ENCODE measurements at places on chromosomes 7 and 10.

- peak; percentile 70 for DNase-seq
Measured at GRCh38 chr10:19668116-19668515, 148.1 kb upstream of the PLXDC2 start.

DNA sequence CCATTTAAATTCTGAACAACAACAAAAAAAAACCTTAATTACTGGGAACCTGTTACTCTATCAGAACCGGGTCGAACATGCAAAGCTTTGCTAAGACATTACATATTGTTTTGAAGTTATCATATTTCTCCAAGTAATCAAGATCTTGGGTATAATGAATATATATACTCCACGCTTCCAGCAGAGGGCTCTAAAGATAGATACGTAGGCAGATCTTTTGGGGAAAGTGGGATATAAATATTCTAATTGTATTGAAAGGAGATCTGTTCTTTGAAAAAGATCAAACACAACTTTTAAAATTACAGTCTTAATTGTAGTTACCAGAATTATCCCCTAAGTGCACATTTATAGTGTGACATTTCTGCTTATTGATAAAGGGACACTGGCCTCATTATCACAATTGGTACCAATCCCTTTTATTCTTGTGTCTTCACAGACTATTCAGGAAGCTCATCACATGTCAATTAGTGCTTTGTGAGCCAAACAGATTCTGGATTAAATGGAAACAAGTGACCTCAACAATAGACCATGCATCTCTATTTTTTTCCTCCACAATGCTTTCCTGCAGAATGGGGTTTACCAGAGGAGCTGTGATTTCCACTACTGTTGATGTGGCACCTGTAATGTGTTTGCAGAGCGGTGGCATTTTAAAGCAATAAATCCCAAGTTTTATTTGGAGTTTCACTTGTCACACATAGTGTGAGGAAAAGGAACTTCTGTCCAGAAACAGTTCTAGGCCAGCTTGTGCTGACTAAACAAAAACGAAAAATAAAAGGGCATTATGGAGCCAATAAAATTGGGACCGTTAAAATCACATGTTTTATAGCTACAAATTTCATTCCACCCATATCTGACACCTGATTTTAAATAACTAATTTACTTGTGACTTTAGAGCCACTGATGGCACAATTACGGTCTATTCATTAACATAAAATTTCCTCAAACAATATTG is 122.4 kb downstream of the CTTNBP2 start:
- peak; percentile 40 for DNase-seq

- peak; percentile 90 for DNase-seq
Measured at GRCh38 chr7:102426268-102427018, 6.9 kb upstream of the ORAI2 start.

- DNase-seq: no peak
Measured at GRCh38 chr10:131817866-131818509, 82.8 kb upstream of the PPP2R2D start.

- no peak for DNase-seq
Measured at GRCh38 chr7:108395426-108395825, 60.8 kb downstream of the NRCAM start.

DNA sequence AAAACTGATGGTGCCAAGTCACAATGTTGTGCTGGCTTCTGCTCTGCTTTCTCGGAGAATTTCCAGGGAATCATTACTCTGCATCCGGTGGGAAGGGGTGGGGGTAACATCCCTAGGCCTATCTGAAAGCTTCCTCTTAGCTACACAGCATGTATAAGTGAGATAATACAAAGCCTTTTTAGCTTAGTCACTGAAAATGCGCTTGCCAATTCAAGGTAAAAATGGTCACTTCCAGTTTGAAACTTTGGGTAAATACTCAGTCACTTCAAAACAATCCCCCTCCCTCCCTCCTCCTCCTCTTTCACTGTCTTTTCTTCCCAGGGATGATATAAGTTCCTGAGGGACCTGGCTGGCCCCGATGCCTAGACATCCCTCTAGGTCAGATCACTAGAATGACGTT is 57.3 kb upstream of the APBB1IP start:
- DNase-seq: no peak

GRCh38 chr10:6813306-6813705 is 233.2 kb upstream of the PRKCQ start:
- DNase-seq: no peak

GRCh38 chr7:106747804-106748203 is 86.8 kb upstream of the CCDC71L start:
- no peak for DNase-seq

- DNase-seq: peak; percentile 84
Measured at GRCh38 chr7:106736508-106737201, 75.7 kb upstream of the CCDC71L start.

- no peak for DNase-seq
Measured at GRCh38 chr10:101723176-101723575, 28.2 kb upstream of the FBXW4 start.

DNA sequence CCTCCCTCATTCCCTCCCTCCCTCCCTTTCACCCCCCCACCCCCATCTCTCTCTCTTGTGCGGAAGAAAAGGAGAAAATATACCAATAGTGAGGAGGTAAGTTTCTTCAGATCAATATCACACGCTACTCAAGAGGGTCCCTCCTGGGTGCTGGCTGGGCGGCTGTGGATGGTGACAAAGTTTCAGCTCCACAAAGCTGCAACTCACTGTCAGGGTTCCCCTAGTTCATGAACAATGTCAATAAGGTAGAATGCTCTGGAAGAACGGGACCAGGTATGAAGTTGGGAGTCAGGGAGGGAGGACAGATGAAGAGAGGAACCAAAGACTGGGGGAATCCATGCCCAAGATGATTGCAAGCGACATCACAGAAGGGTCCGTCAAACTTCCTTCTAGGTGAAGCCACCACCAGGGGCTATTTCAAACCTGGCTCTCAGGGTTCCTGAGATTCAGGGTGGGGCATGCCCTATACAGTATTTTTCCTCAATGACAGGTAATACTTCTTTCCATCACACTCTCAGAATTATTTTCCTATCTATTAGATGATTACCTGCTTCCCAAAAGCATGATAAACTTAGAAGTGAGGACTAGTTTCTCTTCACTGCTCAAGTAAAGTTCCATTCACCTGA is 1.4 kb upstream of the PDE1C start:
- no peak for DNase-seq

- DNase-seq: no peak
Measured at GRCh38 chr10:82150123-82150900, 275.3 kb downstream of the NRG3 start.

DNA sequence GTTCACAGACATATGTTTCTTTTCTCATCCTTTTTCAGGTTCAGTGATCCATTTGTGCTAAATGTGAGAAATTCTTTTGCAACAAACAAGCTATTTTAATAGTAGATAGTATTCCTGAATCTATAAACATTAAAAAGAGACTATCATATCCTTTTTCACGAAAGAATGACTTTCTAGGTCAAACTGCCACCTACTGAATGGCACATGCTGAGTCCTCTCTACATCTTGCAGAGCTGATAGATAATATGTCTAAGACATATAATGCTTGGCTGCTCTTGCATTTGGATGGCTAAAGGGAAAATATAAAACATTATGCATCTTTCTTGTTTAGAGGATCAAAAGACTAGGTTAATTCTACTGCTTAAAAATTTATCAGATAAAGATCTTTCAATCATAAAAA is 114.1 kb upstream of the SLC26A5 start:
- DNase-seq: no peak

- no peak for DNase-seq
Measured at GRCh38 chr7:114141415-114141814, 222.6 kb upstream of the PPP1R3A start.

GRCh38 chr10:26879744-26880143 is 19.0 kb upstream of the ABI1 start:
- DNase-seq: no peak

GRCh38 chr10:28777911-28778310 is 100.6 kb downstream of the BAMBI start:
- no peak for DNase-seq

DNA sequence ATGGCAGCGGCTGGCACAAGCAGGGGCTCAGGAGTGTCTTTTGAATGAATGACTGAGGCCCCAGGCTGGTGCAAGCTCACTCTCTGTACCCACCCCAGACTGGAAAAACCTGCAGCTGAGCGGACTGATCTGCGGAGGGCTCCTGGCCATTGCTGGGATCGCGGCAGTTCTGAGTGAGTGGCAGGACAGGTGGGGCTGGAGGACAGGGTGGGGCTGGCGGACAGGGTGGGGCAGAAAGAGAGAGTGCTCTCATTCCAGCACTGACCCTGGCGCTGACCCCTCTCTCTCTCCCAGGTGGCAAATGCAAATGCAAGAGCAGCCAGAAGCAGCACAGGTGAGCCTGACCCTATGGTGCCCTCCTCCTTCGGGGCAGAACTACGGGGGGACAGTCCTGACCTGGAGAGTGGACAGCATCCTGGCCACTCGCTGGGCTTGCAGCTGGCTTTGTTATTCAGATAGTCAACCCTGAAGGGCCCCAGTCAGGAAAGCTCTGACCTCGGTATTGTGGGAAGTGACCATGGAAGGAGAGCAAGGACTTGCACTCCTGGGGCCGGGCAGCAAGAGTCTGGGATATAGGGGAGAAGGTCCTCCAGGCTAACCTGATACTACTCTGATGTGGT is 4.1 kb downstream of the FXYD4 start:
- no peak for DNase-seq

GRCh38 chr7:55733241-55734140 is 129.1 kb downstream of the SEPTIN14 start:
- no peak for DNase-seq

GRCh38 chr10:109821672-109822071 is 101.6 kb downstream of the XPNPEP1 start:
- DNase-seq: no peak

DNA sequence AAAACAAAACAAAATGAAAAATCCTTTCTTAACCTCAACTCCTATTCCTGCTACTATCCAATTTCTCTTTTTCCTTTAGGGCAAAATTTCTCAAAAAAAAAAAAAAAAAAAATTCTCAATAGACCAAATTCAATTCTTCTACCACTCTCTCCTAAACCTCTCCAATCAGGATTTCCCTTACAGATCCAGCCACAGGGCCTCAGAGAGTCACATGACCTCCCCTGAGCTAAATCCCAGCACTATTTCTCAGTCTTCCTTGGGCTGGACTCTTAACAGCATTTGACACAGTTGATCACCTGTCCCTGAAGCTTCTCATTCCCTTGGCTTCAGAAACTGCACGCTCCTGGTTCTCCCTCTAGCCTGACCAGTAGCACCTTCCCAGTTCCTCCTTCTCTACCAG is 4.9 kb downstream of the ZNF12 start:
- DNase-seq: no peak

GRCh38 chr7:2440608-2441245 is 35.5 kb downstream of the GRIFIN start:
- DNase-seq: no peak

- DNase-seq: no peak
Measured at GRCh38 chr7:96188591-96188991, 133.3 kb downstream of the SLC25A13 start.

DNA sequence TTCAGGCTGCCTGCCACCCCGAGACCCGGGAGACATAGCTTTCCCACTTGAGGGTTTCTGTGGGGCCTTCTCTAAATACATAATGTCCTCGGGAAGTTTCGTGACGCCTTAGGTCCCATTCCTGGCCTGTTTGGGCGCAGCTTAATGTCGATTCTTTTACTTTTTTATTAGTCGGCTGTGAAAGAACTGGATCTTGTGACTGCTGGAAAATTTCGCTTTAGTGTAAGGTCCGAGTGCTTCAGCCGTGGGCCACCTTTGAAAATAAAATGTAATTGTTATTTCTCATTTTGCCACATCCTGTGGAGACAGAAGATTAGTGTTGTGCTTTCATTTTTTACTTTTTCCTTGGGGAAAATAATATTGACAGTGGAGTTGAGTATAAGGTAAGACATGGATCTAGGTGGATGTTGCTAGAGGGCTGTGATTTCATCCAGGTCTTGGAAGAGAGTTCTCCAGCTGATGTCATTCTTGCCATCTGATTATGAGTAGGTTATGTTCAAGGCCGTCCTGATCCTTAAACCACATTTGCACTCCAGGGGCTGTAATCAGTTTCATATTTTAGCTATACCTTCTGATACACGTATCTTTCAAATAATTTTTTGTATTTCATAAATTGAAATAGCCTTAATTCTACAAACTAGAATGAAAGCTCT is 830 bp downstream of the RAB18 start:
- peak; percentile 31 for DNase-seq
